ENCODE measurements at places on chromosomes 6 and 20. TPM values are rescaled to one million over a fixed set of nuclear protein-coding genes. Genes with fewer than 3 reads are reported as not detected.

Gene STX11
- 14.5 TPM for total RNA-seq

DNA sequence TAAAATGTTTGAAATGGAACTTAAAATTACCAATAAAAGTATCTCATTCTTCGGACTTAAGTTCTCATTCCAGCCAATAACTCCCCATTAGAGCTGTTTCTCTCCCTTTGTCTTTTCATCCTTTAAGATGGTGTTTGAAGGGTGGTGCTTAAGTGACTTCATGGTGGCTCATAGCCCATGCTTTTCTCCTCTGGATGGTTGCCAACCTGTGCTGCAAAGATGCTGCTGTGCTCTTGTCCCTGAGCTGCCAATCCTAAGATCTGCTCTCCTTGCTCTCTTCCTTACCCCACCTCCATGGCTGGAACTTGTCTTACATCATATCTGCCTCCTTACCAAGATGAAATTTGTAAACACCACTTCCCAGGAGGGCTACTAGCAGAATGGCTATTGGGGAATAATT is 31.6 kb upstream of the PNRC1 start:
- DNase-seq = no peak

DNA sequence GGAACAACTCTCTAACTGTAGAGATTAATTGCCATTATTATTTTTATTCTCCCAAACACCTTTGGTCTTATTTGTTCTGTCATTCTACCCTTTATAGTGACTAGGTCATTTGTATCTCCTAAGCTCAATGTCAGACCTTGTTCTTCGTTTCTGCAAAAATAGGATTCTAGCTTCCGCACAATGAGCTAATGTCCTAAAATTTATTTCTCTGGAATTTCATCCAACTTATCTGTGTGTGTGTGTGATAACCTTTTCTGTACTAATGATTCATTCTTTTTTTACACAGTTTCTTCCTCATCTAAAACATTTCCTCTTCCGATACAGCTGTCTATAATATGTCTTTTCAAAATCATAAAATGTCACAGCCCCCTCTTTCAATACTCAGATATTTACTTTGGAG is 84.5 kb downstream of the DOK5 start:
- DNase-seq = no peak

Gene IRAK1BP1
- 2.8 TPM for total RNA-seq

GRCh38 chr6:34331371-34332050 is 61.0 kb downstream of the NUDT3 start:
- DNase-seq = no peak

DNA sequence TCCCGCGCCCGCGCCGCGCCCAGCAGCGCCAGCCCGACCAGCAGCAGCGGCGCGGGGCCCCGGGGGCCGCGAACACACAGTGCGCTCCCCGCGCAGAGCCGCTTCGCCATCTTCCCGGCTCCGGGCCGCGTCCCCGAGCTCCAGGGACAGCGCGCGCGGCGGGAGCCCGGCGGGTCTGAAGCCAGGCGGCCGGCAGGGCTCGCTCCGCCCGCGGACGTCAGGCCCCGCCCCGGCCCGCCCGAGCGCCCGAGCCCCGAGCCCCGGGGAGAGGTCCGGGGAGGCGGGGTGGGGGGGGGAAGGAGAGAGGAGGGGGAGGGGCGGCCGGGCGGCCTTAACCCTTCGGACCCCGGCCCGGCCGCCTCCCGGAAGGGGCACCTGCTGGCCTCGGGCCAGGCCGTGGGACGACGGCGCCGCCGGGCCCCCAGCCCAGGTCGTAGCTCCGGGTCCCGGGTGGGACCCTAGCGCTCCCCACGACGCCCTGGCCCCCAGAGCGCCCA is at the start of gene LAMA5:
Gene LAMA5, minus strand, starts transcription at position 177 of the 497 bp plus-strand sequence. Its CDS starts 67 bp downstream, at position 110.
- DNase-seq = no peak

GRCh38 chr20:59987135-59987534 is 28.9 kb downstream of the CDH26 start:
- no peak for DNase-seq

DNA sequence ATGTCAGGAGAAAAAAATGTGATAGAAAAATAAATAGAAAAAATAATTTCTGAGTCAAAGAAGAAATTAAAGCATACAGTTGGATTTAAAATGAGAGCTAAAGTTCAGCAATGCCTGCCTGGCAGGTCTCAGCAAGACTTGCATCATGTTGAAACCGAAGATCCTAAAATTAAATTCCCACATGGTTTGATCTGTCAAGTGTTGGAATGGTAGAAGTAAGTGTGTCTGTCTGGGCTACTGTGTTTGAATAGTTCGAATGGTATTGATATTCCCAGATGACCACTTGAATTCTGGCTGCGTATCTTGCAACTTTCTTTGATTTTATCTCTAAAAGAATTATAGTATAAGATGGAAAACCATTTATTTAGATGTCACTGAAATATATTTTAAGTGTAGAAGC is 1349.6 kb downstream of the EPHA7 start:
- no peak for DNase-seq

DNA sequence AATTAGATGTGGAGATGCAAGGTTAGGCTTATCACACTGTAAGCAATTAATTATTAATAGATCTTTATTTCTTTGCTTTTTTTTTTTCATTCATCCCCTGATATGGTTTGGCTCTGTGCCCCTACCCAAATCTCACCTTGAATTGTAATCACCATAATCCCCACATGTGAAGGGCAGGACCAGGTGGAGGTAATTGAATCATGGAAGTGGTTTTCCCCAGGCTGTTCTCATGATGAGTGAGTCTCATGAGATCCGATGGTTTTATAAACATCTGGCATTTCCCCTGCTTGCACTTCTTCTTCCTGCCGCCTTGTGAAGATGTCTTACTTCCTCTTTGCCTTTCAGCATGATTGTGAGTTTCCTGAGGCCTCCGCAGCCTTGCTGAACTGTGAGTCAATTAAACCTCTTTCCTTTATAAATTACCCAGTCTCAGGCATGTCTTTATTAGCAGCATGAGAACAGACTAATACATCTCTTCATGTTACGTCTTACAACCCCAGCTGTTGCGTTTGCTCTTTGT is 333.8 kb downstream of the CDH26 start:
- DNase-seq = no peak

DNA sequence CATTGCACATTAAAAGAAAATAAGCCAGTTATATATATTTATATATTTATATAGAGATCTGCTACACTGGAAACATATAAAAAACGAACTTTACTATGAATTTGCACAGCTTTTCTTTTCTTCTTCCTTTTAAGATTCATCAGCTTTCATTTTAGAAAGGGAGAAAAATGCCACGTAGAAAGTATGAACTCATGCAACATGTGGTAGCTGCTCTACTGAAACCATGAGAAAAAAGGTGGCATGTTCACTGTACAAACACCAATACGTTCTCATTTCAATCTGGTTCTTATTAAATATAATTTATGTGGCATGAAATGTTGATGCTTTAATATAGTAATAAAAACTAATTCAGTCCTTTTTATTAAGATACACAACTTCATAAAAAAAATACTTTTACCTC is 68.8 kb upstream of the THEMIS start:
- no peak for DNase-seq

GRCh38 chr20:17808357-17808756 is 108.6 kb downstream of the BANF2 start:
- DNase-seq = no peak

DNA sequence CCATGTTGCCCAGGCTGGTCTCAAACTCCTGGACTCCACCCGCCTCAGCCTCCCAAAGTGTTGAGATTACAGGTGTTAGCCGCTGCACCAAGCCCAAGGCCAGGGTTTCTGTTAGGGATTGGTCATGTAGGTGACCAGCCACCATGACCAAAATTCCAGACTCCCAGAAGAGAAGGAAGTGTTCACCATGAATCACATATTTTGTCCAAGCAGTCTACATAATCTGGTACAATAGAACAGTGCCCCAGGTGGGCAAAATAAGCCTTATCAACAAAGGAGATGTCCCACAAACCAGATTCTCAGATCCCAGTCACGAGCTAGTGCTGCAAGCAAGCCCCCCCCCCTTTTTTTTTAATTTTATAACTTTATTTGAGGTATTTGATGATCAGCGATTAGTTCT is 20.0 kb downstream of the ZNF341 start:
- DNase-seq = no peak

GRCh38 chr20:41329435-41330342 is 10.9 kb upstream of the LPIN3 start:
- DNase-seq = peak; percentile 64

DNA sequence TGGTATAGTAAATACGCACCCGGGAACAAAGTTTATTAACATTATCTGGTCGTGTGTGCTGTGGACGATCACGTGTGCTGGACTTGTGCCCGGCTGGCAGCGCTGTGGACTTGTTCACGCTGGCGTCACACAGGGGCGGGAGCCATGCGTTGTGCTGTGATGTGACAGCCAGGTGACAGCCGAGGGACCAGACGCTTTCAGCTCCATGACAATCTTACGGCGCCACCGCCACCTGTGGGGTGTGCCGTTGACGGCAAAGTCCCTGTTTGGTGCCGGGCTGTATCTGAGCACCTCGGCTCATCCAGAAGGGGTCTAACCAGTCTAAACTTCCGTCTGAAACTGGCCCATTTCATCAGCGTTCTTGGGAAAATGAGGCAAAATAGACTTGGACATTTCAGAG is 25.2 kb downstream of the DLL1 start:
- no peak for DNase-seq

- no peak for DNase-seq
These were observed 115.2 kb downstream of the PRND start for GRCh38 chr20:4836935-4837334.

GRCh38 chr6:64224819-64225218 is 589.2 kb downstream of the PHF3 start:
- no peak for DNase-seq

Gene KCNK15
- not detected for total RNA-seq

GRCh38 chr6:20319520-20320357 is 81.9 kb upstream of the E2F3 start:
- DNase-seq = peak; percentile 88

DNA sequence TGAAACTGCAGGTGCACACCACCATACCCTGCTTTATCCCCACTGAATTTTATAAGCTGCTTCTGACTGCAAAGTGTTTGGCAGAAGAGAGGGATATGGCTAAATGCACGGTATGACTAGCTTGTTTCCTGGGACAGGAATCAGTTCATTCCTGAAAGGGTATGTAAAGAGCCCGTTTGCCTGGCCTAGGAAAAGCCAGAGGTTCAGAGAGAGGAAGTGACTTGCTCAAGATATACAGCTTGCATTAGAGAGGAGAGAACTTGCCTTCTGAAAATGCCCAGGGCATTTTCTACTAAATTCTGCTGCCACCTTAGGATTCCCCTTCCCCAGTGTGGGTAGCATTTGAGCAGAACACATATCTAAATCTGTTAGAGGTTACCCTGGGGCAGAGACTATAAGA is 683 bp upstream of the GCNT2 start:
- no peak for DNase-seq

Gene STMN3
- 54.4 TPM for total RNA-seq

DNA sequence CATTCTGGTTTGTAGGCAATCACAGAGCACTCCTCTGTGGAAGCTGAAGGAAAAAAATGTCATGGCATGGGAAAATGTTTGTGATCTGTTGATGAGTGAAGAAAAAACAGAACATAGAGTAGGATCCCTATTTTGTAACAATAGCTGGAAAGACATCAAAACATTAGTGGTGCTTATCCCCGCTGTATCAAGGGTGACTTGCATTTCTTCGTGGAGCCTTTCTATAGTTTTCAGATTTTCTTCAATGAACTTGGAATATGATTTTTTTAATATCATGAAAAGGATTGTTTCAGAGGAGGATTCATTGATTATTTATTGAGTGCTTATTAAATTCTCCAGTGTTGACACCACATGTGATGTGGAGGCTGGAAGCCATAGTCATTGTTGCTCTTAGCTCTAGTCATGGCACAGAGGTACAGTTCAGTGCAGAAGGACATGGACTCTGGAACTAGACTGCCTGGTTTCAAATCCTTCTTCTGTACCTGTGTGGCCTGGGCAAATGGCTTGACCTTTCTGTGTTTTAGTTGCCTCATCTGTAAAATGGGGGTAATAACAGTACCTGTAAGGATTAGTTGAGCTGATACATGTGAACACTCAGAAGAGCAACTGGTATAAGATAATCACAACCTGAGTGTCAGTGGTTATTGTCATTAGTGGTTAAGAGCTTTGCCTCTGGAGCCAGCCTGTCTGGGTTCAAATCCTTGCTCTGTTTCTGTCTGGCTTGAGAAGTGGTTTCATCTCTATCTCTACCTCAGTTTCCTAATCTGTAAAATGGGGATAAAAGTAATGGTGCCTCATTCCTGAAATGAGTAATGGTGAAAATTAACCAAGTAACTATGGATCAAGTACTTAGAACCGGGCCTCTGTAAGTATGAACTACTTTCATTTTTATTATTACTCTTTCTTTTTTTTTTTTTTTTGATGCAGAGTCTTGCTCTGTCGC is 14.7 kb upstream of the CDKN1A start:
- no peak for DNase-seq

DNA sequence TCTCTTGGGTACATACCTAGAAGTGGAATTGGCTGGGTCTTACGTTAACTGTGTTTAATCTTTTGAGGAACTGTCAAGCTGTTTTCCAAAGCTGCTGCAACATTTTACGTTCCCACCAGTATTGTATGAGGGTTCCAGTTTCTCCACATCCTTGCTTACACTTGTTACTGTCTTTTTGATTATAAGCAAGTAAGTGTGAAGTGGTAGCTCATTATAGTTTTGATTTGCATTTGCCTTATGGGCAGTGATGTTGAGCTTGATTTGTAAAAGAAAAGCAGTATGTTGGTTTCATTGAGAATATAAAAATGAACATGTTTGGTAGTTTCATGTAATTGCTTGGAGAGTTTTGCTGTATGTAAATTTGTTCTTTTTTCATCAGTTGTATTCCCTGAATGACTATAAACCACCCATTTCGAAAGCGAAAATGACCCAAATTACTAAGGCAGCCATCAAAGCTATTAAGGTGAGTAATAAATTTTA is 40.4 kb downstream of the SCAF8 start:
- no peak for DNase-seq

Gene TTK
- total RNA-seq = 52.5 TPM

Measured in activated CD4-positive, alpha-beta T cell treated with anti-CD3 and anti-CD28 coated beads, Interleukin-2, amount 10 ng/mL, durations not matched to agents 7 days and 5 days (primary cell).